ENCODE measurements at places on chromosomes 4 and X.

- no peak for DNase-seq
Observed at GRCh38 chr4:133146574-133147241, 2.4 kb upstream of the PCDH10 start.

DNA sequence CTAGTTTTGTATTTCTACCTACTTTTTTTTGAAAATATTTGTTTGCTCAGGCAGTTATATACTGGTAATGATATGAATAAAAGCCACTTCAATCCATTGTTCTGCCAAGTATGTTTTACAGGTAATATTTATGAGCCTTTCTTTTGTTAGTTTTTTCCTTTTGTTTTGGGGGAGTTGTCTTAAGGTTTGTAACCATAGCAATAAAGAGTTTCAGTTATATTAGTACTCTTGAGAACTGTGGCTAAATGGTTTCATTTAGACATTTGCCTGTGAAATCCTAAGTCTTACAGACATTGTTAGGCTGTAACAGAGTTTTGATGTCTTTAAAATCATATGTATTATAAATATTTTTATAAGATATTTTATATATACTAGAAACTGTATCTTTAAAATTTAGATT is 150.1 kb downstream of the DIPK2B start:
- DNase-seq: no peak

- no peak for DNase-seq
Observed at GRCh38 chr4:65923616-65924015, 253.3 kb upstream of the EPHA5 start.

GRCh38 chrX:152853986-152854385 is 23.1 kb downstream of the NSDHL start:
- DNase-seq: no peak

DNA sequence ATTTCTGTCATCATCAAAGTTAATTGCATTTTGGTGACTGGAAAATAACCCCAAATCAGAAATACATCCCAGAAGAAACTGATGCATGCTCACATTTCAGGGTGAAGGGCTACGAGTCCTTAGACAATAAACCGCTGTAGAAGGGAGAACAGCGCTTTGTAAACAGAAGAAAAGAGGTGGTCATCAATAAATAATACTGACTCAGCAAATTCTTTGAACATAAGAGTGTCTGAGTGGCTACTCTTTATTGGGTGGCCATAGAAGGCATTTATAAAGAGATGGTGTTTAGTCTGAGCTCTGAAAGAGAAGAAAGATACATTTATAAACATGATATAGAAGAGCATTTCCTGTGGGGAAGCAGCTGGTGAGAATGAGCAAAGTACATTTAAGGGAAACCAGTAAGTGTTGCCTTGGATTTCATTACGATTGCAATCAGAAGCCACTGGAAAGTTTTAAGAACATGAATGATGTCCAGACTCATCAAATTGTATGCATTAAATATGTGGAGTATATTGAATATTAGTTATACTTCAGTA is 246.9 kb upstream of the GIMD1 start:
- DNase-seq: no peak

DNA sequence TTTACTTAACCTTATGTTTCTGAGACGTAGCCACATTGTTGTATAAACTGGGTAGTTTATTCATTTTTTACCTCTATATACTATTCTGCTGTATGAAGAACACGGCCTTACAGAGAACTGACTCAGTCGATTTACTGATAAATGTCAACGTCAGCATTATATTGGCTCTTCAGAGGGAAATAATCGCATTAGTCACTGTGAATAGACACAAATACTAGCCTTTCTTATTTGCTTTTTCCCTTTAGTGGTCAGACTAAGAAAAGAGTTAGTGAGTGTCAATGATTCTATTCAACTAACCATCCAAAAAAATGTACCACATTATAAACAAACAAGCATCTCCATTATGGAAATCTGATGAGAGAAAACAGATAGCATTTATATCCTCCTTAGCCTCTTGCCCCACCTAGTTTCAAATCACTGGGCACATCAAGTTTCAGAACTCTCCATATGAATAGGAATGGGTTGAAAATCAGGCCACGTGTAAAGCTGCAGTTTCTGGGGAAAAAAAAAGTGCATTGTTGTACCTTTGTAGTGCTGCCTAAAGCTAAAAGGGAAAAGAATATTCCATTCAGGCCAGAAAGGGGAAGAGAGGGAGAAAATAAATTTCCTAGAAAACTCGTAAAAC is 146.7 kb upstream of the VCX3A start:
- DNase-seq: no peak

DNA sequence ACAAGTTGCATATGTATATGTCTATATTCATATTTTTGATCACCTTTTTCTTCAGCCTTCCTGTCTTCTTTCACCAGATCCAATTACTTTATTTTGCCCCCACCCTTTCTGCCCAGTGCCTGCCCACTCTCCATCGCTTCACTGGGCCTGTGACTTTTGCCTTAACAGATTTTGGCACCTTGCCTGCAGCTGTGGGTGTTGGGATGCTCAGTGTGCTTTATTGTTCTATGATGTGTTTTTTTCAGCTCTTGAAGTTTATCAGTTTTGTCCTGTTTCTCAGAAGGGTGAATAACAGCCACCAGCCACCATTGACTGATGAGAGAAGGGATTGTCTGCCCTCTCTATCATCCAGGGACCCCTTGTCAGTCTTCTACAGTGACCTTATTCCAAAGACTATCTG is 77.2 kb upstream of the GALNT7 start:
- no peak for DNase-seq

DNA sequence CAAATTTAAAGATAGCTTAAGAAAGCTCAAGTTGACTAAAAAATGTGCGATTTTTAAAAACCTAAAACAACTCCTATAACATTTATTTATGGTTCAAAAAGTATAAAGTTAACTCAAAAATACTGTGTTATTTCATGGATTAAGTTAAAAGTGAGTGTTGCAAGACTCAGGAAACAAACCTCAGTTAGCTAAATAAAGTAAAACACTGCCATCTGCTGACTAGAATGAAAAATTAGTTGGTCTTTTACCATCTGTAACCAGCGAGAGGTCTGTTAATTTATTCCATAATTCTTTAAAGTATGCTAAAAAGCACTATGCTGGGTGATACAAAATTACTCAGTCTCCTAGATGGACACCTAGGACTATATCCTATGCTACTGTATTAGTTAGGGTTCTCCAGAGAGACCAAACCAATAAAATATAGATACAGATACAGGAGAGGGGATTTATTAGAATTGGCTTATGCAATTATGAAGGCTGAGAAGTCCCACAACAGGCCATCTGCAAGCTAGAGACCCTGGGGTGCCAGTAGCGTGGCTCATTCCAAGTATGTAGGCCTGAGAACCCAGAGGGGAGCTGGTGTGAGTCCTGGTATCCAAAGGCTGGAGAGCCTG is 4.9 kb upstream of the WDFY3 start:
- no peak for DNase-seq

DNA sequence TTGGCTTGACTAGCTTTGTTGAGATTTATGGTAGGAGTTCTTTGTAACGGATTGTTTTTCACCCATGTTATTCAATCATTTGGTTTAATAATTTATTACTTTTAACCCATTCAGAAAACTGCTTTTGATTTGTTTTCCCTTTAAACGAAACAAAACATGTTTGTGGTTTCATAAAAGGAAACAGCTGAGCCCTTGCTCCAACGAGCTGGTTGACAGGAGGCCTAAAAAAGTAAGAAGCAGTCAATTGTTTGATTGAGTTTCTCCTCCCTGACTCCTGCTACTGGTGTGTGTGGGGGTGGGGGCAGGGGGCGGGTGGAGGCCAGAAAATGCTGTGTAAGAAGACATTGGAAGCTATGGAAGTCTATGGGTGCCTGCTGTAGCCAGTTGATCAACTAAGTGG is 102.8 kb downstream of the CHRDL1 start:
- no peak for DNase-seq

DNA sequence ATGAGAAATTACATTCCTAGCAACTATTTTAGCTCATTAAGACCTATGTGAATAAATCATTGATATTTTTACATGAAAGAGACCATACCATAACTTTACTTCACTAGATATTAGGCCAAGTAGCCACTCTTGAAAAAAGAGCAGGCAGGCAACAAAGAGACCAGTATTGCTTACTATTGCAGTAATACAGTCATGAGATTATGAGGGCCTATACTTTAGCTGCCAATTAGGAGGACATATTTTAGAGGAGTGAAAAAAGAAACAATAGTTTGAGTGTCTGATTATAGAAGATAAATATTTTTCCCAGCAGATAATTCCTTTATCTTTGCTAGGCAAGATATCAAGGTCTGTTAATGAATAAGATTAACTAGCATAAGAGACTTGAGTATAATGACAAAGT is 739.0 kb downstream of the GRID2 start:
- DNase-seq: no peak

DNA sequence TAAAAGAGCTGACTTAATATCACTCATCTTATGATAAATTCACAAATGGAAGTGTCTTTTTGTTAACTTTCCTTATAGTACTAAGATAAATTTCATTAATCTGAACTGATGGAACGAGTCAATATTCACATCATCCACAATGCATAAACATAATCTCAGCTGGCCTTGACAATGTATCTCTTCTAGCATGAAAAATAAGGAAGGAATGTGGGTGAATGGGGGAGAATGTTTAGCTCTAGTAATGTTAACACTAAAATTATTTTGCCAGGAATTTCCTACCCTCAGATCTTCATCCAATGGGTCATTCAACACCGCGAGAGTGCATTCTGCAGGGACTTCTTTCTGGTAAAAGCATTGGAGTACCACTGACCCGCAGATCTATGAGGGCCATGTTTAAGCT is 15.8 kb downstream of the TRPC3 start:
- no peak for DNase-seq

DNA sequence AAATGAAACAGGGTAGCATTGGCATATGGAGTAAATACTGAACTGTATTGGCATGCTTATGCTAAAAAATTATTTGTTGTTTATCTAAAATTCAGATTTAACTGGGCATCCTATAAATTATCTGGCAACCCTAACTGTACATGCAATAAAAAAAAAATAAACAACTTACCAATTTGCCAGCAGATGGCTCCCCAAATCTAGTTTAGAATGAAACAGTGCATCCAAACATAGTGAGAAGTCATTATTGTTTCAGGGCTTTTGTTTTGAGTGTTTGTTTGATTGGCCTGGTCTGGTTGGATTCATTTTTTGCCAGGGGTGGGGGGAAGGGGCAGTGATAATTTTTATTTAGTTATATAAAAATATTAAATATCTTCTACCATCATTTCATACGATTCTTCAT is 12.8 kb upstream of the NSUN7 start:
- peak; percentile 11 for DNase-seq
